ENCODE measurements at places on chromosomes 4 and X. TPM values are rescaled to one million over a fixed set of nuclear protein-coding genes. Genes with fewer than 3 reads are reported as not detected.

DNA sequence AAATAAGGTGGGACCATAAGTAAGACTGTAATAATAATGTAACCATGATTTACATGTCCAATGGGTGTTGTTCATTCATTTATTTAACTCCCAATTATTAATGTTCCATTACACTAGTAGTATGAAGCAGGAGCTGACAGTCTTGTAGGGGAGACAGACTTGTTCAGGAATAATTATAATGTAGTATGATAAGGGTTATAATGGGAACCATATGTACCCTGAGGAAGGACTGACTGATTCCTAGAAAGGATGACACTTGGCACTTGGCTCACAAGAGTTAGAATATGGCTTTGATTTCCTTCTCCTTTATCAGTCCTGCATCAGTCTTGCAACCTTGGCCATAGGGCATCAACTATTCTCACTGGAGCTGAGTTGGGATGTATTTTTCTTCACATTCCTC, 24.2 kb downstream of the PCDH7 start:
- DNase-seq: no peak

- DNase-seq: peak; percentile 40
Observed at GRCh38 chr4:143241892-143242291, 57.2 kb downstream of the USP38 start.

- DNase-seq: no peak
Observed at GRCh38 chrX:149007423-149007822, 497.7 kb downstream of the IDS start.

DNA sequence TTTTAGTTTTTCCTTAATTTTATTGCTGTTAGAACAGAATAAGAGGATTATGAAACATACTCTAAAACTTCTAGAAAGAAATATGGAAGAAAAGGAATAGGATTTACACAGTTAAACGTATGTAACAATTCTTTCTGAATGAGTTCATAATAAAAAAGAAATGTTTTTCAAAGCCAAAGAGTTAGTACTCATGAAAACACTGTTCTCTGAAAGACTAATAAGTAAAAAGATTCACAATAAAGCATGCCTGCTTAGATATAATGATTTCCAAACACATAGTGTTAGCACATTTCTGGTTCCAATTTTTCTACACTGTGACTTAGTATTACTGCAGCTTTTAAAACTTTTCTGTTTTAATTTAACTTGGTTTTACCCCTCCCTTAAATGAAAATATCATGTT, 49.8 kb upstream of the PRSS48 start:
- no peak for DNase-seq

- DNase-seq: peak; percentile 62
Observed at GRCh38 chr4:76570141-76570973, 135.3 kb downstream of the SHROOM3 start.

- DNase-seq: no peak
Observed at GRCh38 chrX:42975906-42976305, 197.9 kb upstream of the PPP1R2C start.

DNA sequence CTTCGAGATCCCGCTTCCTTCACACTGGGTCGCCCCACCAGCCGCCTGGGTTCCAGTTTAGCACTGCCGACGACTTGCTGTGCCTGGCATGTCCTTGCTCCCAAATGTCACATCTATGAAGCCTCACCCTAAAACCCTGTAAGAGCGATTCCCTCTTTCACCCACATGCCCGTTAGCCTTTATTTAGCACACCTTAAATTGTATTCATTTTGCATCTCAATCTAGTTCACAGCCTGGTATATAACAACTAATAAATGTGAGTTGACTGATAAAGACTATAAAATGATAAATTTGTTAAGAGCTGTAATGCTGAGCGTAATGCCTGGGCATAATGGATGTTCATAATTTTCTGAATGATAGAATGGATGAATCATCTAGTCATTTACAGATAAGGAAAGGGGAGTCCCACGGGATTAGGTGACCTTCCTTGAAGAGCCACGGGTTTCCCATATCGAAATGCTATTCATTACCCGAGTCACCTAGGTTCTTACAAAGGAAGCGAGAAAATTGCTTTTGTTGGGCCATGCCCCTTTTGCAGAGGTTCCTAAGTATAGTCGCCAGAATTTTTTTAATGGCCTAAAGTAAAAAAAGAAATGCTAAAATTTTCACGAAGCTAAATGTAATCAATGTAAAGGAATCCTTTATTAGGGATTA, 1.1 kb upstream of the AP1S2 start:
- DNase-seq: peak; percentile 12

- no peak for DNase-seq
Observed at GRCh38 chr4:114180481-114180880, 201.0 kb upstream of the ARSJ start.

Gene TXK
- 7.0 TPM for total RNA-seq

- no peak for DNase-seq
Observed at GRCh38 chr4:92406488-92406887, 102.7 kb downstream of the GRID2 start.

Gene CXCL13
- 1.2 TPM for total RNA-seq

- no peak for DNase-seq
Observed at GRCh38 chr4:84878546-84878945, 87.9 kb downstream of the WDFY3 start.

Gene MAGEB2
- total RNA-seq: not detected

- DNase-seq: no peak
Observed at GRCh38 chrX:56600141-56600540, 36.7 kb downstream of the UBQLN2 start.

Gene NDNF
- 4.8 TPM for total RNA-seq

DNA sequence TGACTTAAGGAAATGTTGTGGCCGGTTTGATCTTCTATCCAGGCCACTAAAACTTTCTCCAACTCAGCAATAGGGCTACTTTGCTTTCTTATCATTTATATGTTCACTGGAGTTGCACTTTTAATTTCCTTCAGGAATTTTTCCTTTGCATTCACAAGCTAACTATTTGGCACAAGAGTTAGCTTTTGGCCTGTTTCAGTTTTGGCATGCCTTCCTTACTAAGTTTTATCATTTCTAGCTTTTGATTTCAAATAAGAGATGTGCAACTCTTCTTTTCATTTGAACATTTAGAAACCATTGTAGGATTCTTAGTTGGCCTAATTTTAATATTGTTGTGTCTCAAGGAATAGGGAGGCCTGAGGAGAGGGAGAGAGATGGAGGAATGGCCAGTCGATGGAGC, 79.8 kb upstream of the TLL1 start:
- no peak for DNase-seq

- no peak for DNase-seq
Observed at GRCh38 chrX:69179380-69179911, 14.2 kb upstream of the PJA1 start.

GRCh38 chr4:40379248-40379647, 44.1 kb downstream of the CHRNA9 start:
- DNase-seq: no peak

DNA sequence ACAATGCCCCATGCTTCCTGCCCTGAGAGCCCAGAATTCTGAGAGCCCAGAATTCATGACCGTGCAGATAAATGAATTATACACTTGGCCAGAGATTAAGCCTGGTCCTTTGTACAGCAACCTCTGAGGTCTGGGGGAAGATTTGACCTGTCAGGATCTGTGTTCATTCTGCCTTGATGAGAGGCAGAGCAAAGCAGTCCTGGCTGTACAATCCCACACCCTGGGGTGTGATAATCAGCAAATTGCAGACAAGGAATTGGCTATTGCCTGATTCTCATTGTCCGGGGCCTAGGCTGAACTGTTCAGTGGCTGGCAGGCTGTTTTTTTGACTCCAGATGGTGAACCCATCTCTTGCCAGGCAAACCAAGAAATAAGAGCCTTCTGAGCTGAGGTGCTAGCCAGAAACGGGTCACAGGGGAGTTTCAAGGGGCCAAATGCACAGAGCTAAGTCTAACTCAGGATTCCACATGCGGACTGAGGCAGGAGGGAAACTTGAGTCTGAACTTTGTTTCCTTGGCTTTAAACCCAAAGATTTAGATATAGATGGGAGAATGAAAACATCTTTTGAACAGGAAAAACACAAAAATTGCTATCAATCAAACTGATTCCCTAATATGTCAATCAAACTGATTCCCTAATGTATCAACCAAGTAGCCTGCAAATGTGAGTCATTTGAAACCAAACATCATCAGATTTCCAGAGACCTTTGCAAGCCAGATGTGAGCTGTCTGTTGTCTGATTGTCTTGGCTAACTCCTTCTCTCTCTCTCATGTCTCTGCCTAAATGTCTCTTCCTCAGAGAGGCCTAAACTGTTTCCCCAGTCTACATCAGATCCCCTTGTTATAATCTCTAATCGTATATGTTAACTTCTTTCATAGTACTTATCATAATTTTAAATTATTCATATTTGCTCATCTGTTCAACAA, 159.3 kb downstream of the ATG4A start:
- no peak for DNase-seq

- DNase-seq: no peak
Observed at GRCh38 chrX:8323356-8323755, 141.3 kb upstream of the VCX3B start.

Gene STK26
- 34.0 TPM for total RNA-seq

- DNase-seq: no peak
Observed at GRCh38 chr4:3314706-3315260, 22.0 kb downstream of the RGS12 start.

Data from stomach (tissue), 19 donors.